Left colon (tissue), 2 donors: ENCODE measurements at places on chromosomes 1 and 21. TPM values are rescaled to one million over a fixed set of nuclear protein-coding genes. Genes with fewer than 3 reads are reported as not detected.

DNA sequence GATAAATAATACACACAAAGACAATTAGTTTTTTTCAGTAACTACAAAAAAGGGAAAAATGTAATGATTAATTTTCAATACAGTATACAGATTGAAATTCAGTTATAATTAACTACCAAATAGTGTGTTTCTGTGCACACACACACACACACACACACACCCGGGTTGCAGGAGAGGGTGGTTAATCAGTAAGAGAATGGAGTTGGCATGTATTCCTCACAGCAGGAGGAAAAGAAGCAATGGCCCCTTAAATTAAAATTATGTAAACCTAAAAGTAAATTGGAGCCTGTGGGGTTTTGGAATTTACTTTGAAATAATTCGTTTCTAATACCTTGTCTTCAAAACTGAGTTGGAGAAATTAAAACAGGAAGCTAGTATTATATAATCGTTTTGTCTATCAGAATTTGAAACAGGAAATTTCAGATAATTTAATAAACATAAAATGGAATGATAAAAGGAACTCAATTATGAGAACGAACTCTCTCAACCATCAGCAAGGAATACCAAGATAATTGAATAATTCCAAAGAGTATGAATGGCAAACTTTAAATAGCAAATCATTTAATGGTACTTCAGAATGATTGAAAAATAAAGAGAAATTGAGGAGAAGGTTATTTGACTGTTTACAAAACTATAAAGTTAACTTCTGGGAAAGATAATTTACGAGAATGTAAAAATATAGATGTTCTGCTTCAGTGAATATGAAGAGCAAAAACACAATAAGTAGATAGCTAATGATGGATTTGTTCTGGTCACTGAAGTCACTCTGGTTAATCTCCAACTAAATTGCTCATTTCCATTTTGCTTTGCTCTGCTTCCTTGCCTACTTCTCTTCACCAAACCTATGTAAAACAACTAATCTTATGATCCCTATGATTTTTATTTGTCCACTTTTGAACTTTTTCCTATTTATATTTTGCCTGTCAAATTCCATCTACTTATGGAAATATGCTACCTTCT, 547.9 kb upstream of the ZP4 start:
- DNase-seq, result no peak

- no peak for DNase-seq
Measured at GRCh38 chr21:23853796-23854379, 1753.4 kb downstream of the MRPL39 start.

The LCE1D gene
- not detected for total RNA-seq

DNA sequence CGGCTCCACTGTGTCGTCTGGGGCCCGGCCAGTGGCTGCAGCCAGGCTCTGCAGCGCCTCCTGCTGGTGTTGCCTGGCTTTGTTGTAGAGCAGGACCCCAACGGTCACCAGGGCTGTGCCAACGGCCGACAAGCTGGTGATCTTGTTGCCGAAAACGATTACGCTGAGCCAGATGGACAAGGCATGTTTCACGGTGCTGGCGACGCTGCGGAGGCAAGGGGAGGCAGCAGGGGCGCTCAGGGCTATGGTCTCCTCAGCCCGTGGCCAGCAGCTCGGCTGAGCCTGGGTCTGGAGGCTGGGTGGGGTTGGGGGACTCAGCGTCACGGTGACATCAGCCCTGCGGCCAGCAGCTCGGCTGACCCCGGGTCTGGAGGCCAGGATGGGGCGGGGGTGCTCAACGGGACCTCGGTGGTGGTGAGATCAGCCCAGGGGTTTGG, 7.0 kb upstream of the CDK11B start:
- DNase-seq, result no peak

- DNase-seq, result no peak
Measured at GRCh38 chr1:29532285-29532684, 296.0 kb downstream of the PTPRU start.

The LCE3E gene
- not detected for total RNA-seq

DNA sequence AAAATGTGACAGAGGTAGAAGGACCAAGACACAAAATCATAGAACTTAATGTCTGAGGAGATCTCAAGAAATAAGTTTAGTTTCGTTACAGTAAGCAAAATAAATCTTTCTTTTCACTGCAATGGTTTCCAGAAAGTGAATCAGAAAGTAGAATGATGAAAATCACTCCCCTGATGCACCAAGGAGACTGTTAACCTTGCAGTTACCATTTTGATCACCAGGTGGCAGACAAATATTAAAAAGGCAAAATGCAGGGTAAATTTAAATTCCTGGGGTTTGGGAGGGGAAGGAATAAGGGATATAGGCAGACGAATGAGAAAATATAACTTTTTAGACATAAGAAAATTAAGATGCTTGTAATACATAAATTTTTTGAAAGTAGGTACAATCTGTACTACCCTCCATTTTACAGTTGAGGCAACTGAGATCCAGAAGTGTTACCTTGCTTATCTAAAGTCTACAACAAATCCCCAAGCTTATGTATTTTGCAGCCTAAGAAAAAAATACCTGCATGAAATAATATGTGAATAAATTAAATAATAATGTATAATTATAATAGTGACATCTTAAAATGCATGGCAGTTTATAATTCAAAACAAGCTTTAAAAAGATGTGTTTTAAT, 253.2 kb downstream of the CRB1 start:
- no peak for DNase-seq
